ENCODE measurements at places on chromosomes 7 and 10.

DNA sequence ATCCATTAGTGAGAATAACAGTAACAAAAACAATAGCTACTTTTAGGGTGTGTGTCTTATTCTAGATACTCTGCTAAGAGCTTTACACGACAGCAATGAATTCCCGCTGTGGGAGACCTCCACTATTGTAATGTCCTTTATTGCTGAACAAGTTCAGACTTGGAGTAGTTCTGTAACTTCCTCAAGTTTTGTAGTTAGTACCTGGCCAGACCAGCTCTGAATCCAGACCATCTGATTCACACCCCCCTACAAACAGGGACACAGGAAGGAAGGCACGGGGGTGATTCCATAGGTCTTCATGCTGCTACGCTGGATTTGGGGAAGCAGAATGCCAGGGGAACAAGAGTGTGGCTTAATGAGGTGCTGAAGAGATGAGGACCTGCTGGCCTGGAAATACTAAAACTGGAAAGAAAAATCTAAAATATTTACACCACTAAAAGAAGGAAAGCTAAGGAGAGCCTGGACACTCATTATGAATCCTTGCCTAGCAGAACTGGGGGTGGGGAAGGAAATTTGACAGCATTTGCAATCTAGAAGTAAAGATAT is 194.6 kb upstream of the TMEM72 start:
- no peak for DNase-seq

DNA sequence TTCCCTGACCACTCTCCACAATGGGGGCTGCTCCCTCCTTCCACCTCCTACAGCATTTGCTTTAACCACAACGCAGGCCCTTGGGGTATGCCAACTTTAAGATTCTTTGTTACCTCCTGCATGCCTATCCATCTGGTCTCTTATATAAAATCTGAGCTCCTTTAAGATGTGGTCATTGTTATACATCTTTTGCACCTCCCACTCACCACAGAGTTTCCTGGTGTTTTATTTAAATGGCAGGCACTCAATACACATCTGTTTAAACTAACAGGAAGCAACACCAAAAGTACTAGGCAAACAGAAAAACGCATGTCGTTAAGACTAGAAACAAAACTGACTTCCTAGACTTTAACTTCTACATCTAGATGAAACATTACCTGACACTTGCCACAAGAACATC is 36.3 kb downstream of the SLC25A13 start:
- no peak for DNase-seq

DNA sequence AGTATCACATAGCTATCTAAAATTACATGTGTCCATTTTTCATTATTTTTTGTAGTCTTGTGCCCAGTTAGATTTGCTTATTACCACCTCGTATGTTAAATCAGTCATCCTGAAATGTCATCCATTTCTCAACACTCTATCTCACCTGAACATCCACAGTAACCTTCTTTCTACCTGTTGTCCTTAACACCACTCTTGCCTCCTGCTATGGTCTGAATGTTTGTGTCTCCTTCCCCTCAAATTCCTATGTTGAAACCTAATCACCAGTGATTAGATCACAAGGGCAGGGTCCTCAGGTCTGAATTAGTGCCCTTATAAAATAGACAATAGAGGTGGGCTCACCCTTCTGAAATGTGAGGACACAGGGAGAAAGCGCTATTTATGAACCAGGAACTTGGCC is 80.2 kb upstream of the ASAH2 start:
- no peak for DNase-seq

- no peak for DNase-seq
These were observed 65.6 kb downstream of the COL26A1 start for GRCh38 chr7:101428093-101428866.

DNA sequence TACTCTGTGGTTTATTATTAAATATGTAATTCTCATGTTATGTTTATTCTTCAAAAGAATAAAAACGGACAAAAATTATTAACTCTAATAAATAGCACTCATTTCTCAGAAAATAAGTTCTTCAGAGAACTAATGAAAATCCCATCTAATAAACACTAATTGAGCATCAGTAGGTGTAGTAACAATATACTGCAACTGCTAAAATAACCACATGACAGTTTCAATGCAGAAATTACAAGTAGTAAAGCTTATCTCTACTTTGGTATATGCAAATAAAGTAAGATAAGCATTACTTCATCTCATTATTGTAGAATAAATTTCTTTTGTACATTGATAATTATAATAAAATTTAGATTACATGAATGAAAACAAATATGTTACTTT is 56.4 kb upstream of the DKK1 start:
- DNase-seq = no peak

DNA sequence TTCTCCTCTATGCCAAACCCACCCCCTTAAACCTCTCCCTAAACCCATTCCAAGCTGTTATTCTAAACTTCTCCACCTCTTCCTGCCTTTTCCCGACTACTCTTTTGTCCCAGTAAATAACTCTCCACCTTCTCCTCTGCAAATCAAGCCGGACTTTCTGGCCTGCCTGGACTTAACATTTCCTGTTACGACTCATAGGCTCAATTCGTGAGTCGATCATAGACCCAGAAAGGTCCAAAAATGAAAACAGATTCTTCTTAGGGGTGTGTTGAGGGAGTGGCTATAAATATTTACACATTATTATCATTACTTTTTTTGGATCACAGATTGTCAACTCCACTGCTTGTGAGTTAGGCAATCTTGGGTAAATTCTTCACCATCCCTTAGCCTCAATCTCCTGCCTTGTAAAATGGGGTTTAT is 59.0 kb upstream of the HABP2 start:
- DNase-seq = no peak

DNA sequence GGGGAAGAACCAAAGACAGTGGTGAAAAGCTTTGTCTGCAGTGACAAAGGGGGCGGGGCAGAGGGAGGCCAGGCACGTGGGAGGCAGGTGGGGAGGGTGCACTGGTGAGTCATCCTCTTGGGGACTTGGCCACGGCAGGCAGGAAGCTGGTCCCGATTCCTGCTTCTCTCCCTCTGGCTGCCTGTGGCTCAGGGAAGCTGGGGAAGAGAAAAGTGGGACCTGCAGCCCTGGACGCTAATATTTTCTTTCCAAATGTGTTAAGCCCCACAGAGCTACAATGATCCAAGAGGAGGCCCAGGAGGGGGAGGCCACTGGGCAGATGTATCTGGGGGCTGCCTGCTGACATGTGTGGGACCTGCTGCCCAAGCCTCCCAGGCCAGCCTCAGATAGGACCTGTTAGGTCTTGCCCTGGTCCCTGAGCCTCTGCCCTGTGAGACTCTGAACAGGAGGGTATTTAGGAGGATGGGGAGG is 231.8 kb downstream of the KCNMA1 start:
- peak; percentile 46 for DNase-seq

DNA sequence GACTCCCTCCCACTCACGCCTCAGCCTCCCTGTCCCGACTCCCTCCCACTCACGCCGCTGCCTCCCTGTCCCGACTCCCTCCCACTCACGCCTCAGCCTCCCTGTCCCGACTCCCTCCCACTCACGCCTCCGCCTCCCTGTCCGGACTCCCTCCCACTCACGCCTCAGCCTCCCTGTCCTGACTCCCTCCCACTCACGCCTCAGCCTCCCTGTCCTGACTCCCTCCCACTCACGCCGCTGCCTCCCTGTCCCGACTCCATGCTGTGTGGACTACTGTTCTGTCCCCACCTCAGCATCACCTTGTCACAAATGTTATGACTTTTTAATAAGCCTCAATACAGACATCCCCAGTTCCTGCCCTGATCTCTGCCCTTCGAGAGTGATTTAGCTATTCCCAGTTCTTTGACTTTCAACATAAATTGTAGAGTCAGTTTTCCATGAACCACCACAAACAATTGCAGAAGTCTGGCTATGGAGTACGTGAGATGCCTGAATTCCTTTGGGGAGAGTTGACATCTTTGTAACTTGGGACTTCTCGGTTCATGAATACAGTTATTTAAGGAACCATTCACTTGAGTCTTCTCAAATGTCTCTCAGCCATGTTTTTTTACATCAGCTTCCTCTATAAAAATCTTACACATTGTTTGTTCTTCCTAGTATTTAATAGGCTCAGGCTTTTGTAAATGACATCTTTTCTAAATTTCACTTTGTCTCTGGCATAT is 71.9 kb downstream of the FOXL3 start:
- no peak for DNase-seq

DNA sequence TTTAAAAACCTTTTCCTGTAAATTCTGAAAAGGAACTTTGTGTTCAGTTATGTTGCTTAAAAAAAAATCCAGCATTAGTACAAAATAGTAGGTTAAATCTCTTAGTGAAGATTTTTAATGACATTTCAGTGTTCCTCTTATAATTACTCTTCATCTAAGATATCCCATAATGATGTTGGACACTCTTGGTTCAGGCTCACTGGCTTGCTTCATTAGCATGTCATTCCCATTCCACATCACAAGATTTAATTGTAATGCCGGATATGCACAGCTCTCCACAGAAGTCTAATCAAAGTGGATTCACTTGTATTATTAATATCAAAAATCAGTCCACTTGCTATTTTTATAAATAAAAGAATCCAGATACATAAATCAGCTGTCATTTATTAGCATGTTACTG is 180.0 kb upstream of the MDFIC start:
- no peak for DNase-seq

GRCh38 chr10:96288151-96288621 is 16.0 kb upstream of the DNTT start:
- DNase-seq = no peak

DNA sequence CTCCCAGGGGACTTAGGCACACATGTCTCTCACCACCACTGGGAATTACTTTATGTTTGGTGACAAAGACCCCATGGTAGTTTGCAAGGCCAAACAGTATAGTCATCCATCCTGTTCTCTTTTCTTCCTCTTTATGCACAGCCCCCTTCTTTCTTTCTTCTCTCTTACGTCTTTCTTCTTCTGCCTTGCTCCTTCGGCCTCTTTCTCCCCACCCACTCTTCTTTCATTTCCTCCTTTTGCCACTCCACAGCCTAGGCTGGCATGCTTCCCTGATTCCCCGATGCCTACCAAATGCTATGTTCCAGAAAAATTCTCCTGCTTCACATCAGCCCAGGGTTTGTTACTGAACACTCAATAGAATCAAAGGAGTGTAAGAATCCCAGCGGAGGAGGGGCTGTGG is 62.4 kb upstream of the MKLN1 start:
- no peak for DNase-seq

DNA sequence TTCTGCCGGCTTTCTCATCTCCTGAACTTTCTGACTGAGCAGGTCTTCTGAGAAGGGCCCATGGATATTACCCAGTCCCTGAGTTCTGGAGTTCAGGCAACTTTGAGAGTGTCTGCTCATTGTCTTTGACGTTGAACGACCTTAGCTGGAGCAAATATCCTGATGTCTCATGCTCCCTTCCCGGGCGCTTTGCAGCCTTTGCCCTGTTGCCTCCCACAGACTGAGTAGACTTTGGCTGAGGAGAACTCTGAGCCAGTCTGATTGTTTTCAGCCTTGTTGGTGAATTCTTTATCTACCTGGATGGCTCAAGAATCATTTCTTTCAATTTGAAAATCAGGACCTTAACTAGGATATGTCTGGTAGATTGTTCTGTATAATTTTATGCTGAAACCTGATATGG is 353.7 kb downstream of the GLRX3 start:
- DNase-seq = no peak

DNA sequence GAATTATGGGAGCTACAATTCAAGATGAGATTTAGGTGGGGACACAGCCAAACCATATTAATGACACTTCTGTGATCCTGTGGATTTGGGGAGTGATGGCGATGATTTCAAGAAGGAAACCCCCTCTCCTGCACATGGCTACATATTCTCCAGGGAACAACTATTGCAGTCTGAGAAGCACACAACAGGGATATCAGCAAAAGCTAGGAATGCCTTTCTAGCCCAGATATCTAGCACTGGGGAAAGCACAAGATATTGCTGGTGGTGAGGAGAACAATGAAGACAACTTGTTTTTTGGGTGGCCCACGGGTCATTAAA is 24.3 kb downstream of the EPDR1 start:
- DNase-seq = no peak

DNA sequence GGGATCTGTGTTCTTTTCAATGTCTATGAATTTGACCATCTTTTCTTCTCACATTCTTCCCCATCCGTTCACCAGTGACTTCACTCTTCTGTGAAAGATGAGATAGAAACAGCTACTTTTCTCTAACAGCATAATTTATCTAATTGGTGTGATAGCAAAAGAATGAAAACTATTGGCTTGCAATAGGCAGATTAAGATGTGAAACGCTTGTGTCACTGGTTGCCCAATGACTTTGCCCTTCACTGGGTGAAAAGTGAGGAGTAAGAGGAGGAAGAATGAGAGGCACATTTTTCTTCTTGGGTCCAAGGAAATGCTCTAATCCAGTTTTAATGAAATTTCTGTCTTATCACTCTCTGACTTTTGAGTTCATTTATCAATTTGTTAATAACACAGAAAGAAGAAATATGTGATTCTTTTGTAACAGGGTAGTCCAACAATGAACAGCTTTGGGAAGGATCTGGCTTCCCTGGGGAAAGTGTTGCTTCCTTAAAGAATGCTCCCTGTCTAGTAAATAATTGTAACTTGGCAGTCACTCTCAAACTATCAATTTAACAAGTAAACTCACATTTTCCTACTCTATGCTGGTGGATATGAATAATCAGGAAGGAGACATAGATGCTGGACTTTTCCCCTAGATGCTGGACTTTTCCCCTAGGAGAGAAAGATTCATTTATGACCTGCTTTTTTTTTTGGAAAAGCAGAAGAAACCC is 35.1 kb downstream of the BET1 start:
- no peak for DNase-seq

DNA sequence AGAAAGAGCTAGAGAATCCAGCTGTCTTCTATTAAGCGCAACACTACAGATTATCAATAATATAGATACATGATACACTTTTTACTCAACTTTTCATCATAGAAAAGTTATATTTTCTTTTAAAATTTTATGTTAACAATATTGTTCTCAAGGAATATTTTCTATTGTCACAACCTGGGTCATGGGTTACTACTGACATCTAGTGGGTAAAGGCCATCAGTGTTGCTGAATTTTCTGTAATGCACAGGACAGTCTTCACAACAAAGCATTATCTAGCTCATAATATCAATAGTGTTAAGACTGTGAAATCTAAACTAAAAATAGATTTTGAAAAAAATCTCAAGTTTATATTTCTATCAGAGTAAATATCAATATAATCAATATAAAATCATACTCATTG is 209.8 kb downstream of the ZNF33B start:
- DNase-seq = no peak

DNA sequence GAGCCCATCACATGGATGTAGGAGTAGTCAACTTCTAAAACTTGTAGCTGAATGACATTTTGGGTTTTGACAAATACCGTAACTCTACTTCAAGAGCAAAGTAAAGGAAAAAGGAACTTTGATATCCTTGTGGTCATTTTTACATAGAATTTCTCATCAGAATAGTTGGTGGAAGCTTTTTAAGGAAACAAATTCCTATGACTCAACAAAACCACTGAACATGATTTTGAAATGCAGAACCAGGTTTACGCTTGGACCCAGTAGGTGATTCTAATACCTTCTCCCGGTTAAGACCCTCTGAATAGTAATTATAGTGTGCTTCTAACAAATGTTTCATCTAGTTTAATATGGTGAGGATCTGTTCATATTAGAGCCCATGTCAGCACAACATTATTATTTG is 307.8 kb downstream of the GPR37 start:
- DNase-seq = no peak

- no peak for DNase-seq
These were observed 84.4 kb upstream of the FAM171A1 start for GRCh38 chr10:15455456-15455855.

- DNase-seq = no peak
These were observed 9.8 kb downstream of the ZNF775 start for GRCh38 chr7:150388709-150389531.

Data from HS-5 (cell line).